Thyroid gland (tissue), 4 donors: ENCODE measurements at places on chromosomes 6 and 20.
A peak's percentile ranks its signal among the peaks of the same experiment; 100 is the strongest.

DNA sequence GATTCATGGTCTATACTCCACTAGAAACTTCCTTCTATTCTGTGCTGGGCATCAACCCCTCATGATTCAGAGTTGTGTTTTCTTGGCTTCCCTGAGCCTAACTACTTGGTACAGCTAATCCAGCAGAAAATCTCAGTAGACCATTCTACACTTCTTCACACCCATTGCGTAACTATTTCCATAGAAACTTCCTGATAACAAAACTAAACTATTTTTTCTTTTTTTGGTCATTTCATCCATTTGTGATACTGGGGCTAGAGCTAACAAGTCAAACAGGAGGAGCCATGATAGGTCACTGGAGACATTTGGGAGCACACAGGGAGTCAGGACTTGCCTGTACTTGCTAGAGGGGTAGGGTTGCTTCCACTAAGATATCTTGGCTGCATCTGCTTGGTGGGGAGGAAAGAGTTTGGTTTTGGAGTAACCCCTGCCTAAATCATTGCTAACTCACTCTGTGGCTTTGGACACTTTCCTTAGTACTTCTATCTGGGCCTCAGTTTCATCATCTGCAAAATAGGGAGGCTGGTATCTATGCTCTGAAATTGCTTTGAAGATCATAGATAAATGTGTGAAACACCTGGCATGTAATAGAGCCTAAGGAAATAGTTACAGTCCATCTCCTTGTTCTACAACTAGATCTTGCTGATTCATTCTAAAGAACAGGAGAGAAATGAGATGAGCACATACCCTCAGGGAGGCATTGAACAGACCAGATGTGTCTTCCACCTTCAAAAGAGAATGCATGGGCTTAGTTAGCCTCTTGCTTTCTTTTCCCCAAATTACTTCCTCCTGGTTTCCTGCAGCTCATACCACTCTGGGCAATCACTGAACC lies 127.9 kb upstream of the ADGRF1 start:
- DNase-seq: no peak

- DNase-seq: peak; percentile 22
These were observed 16.4 kb upstream of the STX16 start for GRCh38 chr20:58634521-58635278.

DNA sequence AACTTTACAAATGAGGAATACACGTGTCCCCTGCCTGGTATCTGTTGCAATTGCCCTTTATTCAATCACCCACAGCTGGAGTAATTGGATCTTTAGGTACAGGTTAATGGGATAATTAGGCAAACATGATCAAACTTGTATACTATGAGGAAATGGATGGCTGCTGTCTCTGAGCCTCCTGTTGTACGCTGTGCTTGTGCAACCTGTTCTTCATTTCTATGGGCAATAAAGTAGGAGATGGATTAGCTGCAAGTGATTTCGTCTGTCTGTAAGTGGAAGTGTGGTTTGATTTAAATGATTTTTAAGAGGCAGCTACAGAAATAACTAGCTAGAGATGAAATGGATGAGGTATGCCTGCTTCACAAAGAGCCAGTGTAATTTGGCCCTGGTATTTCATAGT lies 474.1 kb downstream of the RNF144B start:
- DNase-seq: no peak

- no peak for DNase-seq
These were observed 100.8 kb downstream of the HIVEP2 start for GRCh38 chr6:142844065-142844755.

- peak; percentile 87 for DNase-seq
These were observed 176.4 kb downstream of the LY86 start for GRCh38 chr6:6764764-6765434.

DNA sequence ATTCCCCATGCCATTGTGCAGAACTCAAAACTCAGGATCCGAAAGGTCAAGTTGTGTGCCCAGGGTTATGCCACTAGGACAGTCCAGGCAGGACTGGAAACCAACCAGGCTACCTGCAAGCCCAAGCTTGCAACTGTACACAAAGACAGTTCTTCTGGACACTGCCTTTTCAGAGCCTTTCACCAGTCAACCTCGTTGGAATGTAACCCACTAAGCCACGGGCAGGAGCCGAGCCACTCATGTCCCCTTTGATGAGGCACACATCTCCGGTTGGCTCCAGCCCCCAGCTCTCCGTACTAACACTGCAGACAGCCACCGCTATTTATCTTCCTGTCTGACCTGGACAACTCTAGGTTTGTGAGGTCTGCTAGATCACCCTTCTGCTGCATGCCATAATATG lies 62.5 kb downstream of the BMP7 start:
- no peak for DNase-seq

- no peak for DNase-seq
These were observed 31.1 kb upstream of the PIM1 start for GRCh38 chr6:37138856-37139229.

DNA sequence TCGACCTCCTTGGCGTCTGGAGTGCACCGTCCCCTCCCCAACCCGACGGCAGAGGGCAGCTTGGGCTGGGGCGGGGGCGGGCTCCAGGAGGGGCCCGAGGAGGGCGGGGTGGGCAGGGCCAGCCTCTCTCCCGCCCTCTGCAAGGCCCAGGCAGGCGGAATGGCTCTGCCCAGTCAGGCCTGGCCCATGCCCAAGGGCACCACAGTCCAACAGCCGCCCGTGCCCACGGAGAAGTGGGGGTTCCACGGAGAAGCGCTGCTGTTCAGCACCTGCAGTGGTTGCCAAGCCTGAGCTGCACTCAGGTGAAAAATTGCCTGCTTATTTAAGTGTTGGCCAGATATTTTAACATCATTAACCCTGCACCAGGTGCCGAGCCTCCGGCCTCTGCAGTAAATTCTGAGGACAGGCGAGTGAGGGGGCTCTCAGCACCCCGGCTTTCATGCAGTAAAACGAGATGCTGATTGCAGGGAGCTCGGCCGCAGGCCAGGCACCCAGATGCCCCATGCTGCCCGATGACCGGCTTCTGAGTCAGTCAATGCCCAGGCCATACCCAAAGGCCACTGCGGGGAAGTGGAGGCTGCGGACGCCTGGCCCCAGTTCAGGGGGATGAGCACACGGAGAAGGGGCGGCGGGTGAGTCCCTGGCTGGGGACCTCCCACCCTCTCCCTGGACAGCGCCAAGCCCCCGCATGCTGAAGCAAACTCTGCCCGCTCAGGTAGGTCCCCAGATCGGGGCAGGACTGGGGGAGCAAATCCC lies at the start of gene SRMS:
Gene SRMS (minus strand): TSS at position 25 of the 756 bp plus-strand sequence. CDS start 286 bp downstream, outside the sequence.
- DNase-seq: peak; percentile 31

DNA sequence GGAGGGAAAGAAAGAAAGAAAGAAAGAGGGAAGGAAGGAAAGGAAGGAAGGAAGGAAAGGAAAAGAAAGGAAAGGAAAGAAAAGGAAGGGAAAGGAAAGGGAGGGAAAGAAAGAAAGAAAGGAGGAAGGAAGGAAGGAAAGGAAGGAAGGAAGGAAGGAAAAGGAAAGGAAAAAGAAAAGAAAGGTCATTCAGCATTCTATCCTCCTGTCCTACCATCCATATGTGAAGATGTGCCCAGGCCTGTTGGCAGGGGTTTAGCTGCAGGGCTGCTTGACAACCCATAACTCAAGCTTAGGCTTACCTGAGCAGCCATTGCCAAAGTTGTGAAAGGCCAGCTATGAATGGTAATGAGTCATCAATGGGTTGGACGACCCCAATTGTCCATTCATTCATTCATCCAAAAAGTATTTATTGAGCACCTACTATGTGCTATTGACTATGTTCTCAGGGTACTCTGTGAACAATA lies 49.9 kb upstream of the OCSTAMP start:
- no peak for DNase-seq

- no peak for DNase-seq
These were observed 99.7 kb upstream of the PLCB4 start for GRCh38 chr20:8969146-8969583.

DNA sequence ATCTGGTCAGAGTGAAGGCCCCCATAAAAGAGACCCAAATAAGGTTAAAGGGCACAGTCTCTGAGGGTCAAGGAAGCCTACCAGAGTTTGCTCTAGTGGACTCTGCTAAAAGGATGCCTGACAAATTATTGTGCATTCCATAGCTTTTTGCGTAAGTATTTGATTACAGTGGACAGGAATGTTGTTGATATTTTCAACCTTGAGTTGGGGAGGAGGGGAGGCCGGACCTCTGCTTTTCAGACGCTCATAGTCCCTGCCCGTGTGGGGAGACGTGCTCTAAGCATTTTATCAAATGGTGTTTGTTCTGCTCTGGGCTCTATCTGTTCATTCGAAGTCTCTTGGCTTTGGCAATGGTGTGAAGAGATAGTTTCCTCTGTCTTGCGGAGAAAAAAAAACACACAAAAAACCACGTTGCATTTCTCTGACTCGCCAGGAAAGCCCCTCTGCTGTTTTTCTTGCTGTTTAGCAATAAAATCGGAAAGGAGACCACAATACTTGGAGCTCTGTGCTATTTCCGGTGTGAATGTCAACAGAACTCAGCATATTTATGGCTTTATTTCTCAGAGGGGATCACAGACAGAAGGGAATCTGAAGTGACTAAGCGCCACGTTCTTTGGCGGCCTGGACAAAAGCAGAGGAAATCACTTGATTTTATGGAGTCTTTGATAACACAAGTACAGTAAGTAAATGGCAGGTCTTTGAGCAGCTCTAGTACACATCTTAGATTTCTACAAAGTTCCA lies 159.8 kb downstream of the ZFP64 start:
- no peak for DNase-seq
